ENCODE measurements at places on chromosomes 11 and 22.

DNA sequence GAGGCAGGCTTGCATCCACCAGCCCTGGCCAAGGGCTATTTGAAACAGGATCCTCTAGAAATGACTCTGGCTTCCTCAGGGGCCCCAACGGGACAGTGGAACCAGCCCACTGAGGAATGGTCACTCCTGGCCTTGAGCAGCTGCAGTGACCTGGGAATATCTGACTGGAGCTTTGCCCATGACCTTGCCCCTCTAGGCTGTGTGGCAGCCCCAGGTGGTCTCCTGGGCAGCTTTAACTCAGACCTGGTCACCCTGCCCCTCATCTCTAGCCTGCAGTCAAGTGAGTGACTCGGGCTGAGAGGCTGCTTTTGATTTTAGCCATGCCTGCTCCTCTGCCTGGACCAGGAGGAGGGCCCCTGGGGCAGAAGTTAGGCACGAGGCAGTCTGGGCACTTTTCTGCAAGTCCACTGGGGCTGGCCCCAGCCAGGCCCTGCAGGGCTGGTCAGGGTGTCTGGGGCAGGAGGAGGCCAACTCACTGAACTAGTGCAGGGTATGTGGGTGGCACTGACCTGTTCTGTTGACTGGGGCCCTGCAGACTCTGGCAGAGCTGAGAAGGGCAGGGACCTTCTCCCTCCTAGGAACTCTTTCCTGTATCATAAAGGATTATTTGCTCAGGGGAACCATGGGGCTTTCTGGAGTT lies 13.3 kb downstream of the IL10RA start:
- DNase-seq, result peak; percentile 59

DNA sequence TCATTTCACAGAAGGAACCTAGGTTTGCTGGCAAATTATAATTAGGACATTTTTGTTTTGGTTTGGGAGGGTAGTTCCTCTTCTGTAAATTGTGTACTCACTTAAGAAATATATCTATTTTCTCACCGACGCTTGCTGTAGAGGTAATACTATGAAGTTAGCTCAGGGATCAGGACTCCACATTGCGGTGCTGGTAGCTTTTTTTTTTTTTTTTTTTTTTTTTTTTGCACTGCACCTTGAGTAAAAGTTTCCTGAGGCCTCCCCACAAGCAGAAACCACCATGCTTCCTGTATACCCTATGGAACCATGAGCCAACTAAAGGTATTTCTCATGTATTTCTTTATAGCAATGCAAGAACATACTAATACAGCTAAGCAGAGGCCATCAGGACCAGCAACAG lies 14.7 kb downstream of the UBTFL1 start:
- DNase-seq, result no peak

DNA sequence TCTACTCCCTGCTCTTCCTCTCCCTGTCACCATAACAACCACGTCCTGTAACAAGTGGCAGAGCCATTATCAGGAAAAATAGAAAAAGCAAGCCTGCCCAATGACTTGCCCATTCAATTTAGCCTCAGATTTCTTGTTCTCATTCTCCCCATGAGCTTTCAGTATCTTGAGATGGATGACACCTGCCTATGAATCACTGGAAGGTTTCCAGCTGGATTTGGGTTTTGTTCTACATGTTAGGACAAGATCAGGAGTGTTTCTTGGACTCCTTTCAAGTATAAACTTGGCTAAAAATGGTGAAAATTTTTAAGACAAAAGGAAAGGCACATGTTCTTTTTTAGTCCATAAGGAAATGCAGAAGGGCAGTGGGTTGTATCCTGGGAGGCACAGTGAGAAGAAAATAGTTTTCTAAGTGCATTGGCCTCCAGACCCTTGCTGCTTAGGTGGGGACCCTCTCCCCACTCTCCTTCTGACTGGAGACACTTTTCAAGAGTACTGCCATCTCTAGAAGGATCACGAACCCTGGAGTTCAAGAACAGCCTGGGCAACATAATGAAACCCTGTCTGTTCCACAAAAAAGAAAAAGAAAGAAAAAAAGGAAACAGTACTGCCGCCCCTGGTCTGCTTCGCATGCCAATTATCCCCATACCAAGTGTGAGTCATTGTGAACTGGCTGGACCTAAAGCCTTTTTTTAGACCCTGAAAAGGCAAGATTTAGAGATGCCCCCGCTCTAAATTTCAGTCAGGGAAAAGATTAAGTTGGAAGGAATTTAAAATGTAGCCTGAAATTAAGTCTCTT lies 51.0 kb downstream of the MTNR1B start:
- no peak for DNase-seq

DNA sequence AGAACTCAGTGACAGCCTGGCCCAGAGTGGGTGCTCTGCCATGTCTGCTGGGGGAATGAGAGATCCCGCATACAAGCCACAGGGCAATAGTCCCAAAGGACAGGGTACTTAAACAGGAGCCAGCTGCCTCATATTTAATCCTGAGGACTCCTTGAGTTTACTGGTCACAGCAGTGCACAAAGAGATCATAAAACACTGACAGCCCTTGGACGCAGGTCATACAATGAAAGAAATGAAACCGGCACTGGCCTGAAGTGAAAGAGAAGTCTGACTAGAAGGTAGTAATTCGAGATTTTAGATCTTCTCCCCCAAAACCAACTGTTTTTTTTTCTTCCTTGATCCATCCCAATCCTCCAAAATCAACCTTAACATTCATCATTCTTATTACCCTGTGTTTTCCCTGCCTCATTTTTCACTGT lies 299.8 kb upstream of the SYN3 start:
- DNase-seq, result no peak

- DNase-seq, result no peak
Measured at GRCh38 chr22:37764622-37765021, 43.1 kb upstream of the GCAT start.

DNA sequence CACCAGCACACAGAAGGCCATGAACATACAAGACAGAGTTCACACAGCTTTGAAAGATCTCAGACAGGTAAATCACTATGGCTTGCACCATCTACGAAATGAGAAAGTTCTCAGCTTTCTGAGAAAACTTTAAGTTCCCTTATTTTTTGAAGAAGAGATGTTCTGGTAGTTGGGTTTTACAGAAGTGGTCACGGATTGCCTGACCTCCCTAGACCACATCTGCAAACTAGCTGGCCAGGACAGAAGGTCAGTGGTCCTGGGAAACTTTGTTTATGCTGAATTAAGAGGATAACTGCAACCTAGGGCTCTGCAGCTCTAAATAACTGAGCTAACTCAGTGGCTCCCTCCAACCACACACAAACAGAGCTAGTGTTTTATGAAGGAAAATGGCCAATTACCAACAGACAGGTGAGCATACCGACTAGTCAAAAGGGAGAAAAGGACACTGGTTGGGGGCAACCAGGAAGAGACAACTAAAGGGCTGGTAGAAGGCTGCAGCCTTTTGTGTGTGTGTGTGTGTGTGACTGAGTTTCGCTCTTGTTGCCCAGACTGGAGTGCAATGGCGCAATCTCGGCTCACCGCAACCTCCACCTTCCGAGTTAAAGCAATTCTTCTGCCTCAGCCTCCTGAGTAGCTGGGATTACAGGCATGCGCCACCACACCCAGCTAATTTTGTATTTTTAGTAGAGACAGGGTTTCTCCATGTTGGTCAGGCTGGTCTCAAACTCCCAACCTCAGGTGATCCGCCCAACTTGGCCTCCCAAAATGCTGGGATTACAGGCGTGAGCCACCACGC lies 8.5 kb upstream of the SCN2B start:
- DNase-seq, result no peak

DNA sequence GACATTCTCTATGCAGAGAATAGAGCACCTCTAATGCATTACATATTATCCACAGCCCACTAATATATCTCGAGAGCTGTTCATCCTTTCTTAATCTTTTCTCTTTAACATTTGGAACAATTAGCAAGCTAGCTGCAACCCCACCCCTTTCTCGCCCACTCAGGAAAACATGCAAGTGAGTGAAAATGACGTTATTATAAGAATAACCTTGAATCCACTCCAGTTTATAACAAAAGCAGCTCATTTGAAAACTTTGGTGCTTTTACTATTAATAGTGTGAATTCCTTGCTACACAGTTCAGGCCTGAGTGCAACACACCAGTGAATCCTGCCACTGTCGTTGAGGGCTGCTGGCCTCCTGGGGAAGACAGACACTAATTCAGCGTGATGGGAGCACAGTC lies 63.3 kb upstream of the BMAL1 start:
- no peak for DNase-seq

DNA sequence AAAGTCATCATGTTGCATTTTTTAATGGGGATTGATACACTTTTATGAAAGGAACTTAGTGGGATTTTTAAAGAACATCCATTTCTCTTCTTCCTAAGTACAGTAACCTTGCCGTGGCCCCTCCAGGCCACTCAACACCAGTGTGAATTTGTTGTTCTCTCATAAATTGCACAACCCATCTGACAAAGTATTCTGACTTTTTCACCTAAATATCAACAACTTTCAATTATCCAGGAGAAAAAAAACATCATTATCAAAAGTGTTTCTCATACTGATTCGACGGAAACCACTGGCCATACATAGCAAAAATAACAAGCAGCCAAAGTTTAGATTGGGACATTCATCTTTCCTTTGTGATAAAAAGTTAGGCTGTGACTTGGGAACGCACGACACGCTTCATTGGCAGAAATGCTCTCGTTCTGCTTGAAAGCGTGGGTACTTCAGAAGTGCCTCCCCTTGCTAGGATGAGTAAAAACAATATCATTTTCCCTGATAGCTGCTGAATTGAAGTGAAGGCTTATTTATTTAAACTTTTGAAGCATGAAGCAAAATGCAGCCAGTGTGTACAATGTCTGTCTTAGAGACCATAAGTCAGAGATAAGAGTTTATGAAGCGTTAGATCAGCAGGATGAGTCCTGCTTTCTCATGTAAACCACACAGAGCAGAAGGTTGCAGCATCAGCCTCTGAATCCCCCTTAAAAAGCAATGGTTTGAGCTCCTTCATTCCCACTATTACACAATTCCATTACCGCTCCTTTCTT lies 20.6 kb upstream of the EIF3M start:
- no peak for DNase-seq

GRCh38 chr11:35083431-35084238 lies 55.3 kb upstream of the CD44 start:
- peak; percentile 79 for DNase-seq

DNA sequence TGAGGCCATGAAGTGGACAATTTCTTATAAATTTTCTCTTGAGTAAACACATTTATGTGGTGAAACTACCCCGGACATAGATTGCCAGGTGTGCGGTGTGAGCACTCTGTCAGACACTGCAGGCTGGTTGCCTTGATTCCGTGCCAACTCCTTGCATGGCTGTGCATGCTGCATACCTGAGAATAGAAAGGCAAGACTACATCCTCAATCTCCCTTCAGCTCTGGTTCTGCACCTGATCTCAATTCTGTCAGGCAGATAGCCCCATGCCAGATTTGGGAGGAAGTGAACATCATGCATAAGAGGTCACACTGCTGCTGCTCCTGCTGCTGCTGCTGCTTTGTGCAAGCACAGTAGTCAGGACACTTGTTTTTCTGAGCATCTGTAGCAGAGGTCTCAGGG lies 42.5 kb upstream of the DEUP1 start:
- DNase-seq, result no peak

DNA sequence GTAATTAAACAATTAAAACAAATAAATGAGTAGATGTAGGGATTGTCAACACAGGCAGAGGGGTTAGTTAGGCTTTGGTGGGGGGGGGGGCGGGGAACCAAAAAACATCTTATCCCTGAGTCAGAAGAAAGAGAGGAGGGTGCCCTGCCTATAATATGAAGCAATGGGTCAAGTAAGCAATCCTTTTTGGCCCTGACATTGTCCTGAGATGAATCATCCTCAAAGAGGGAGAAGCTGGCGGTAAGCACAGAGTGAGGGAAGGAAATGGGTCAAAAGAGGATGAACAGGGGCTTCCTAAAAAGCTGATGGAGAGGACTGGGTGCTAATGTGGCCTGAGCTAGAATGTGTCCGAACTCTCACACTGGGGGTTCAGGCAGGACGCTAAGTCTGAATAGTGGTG lies 4.7 kb downstream of the OLFML1 start:
- no peak for DNase-seq

DNA sequence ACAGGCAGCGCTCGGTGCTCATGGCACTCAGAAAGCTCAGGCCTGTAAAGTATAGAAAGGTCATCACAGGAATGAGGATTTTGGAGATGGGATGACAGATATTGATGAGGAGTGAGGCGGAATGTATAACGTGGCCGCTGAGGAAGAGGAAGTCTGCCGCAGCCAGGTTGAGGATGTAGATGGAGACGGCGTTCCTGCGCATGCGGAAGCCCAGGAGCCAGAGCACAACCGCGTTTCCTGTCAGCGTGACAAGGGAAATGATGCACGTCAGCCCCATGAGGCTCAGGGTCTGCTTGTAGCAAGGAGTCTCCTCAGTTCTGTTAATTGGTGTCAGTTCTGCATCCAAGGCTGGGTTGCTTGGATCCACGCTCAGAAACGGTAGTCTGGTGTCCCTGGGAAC lies 33.1 kb upstream of the MRGPRX1 start:
- DNase-seq, result no peak

DNA sequence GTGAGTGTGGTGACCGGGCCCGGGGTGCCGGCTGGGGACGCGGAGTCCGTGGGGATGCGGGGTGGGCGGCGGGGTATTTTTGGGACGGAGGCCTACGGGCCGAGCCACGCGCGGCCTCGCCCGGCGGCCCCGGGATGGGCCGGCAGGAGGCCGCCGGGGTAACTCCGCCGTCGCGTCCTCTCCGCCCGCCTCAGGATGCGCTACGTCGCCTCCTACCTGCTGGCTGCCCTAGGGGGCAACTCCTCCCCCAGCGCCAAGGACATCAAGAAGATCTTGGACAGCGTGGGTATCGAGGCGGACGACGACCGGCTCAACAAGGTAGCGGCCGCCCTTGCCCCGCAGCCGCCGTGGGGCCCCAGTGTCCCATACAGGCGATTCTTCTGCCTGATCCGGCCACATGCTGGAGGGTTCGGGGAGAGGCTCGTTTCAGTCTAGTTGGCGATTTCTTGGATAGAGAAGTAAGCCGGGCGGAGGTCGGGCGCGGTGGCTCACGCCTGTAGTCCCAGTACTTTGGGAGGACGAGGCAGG lies 337 bp downstream of the RPLP2 start:
- no peak for DNase-seq

GRCh38 chr22:49583341-49583740 lies 244.3 kb downstream of the BRD1 start:
- no peak for DNase-seq

DNA sequence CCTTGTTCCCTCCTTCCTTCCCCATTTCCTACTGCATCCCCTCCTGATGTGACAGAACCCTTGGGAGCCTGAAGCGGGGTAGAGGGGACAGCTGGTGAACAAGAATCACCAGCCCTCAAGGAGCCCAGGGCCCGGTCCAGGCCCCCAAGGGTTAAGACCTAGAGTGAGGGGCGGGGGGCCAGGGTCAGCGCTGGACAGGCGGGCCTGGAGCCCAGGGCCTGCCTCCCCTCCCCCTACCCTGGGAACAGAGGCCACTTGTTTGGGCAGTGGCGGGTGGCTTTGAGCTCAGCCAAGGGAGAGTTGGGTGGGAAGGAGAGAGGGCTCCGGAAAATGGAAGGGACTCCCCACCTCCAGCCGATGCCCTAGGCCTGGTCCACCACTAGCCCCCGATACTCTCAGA lies 2.1 kb downstream of the ARAP1 start:
- DNase-seq, result no peak

GRCh38 chr22:46336119-46337078 lies 885 bp downstream of the TRMU start:
- peak; percentile 64 for DNase-seq

- DNase-seq, result no peak
Measured at GRCh38 chr11:87368858-87369480, 331.2 kb downstream of the TMEM135 start.

- no peak for DNase-seq
Measured at GRCh38 chr22:25397616-25398015, 166.9 kb upstream of the GRK3 start.

GRCh38 chr11:89490981-89491690 lies at the start of gene NOX4:
Gene NOX4 (minus strand): TSS chr11:89491375. CDS start chr11:89491246, 129 bp downstream.
- no peak for DNase-seq

Measured in activated CD8-positive, alpha-beta memory T cell treated with anti-CD3 and anti-CD28 coated beads for 24 hours (primary cell).